Stimulated activated CD4-positive, alpha-beta T cell treated with anti-CD3 and anti-CD28 coated beads, Interleukin-4, amount 100 ng/mL, for 48 hours (primary cell): ENCODE measurements at places on chromosomes 16 and 17.

DNA sequence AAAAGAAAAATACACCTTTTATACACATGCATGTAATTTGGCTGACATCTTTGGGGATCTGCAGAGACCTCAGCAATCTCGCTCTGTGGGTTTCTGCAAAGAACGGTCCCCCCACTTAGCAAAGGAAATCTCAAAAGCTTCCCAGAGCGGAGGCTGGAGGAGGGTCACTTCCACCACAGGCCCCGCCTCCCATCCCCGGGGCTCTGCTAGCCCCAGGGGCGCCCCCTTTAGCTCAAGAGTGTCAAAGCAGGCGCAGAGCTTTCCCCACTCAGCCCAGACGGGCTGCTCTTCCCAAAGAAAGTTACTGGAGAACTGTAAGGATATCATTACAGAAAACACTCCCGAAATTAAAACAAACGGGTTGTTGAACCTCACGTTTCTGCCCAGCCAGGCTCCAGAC, 11.4 kb downstream of the SLC13A5 start:
- peak; percentile 38 for DNase-seq

GRCh38 chr17:65468321-65468720, 93.1 kb downstream of the AXIN2 start:
- DNase-seq: no peak

DNA sequence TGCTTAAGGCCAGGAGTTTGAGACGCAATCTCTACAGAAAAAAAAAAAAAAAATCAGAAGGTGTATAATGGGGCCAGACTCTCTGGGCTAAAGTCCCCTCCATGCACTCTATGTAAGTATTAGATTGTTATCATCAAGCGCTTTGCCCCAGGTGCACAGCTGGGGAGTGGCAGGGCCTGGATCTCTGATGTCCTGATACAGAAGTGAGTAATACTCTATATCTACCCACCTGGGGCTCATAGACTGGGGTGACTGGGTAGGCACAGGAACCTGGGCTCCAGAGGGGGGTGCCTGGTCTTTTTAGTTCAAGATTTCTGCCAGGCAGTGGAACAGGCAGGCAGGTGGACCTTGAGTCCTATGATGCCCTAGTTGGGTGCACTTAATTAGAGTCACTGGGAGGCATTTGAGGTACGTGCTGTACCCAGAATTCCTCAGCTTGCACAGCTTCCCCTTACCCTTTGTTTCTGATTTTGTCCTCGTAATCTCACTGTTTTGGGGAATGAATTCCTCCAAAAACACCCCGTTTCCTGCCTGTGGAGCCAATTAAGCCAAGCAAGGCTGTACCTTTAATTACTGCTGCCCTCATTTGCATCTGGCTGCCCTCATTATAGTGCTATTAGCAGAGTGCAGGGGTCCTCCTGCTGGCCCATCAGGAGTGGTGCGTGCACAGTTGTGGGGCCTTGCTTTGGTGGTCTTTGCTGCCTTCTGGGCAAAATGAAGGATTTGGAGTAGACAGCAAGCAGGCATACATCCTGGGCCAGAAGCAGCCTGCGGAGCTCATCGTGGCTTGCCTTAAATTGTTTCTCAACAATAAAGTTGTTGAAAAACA, 239.0 kb downstream of the SNX29 start:
- no peak for DNase-seq

GRCh38 chr16:74296104-74296431, 546 bp upstream of the PSMD7 start:
- no peak for DNase-seq

GRCh38 chr16:48194828-48195556, 39.2 kb upstream of the ABCC12 start:
- DNase-seq: no peak

- peak; percentile 43 for DNase-seq
Observed at GRCh38 chr17:48543854-48544348, 1.0 kb downstream of the HOXB2 start.

GRCh38 chr16:27383556-27384243, 18.3 kb upstream of the IL21R start:
- no peak for DNase-seq

GRCh38 chr17:75346906-75347305, 57.7 kb upstream of the SLC25A19 start:
- DNase-seq: peak; percentile 31

- peak; percentile 8 for DNase-seq
Observed at GRCh38 chr17:78979780-78980623, at the start of gene LGALS3BP. LGALS3BP (minus strand) TSS chr17:78979923; CDS start chr17:78977191, 2,732 bp downstream.

DNA sequence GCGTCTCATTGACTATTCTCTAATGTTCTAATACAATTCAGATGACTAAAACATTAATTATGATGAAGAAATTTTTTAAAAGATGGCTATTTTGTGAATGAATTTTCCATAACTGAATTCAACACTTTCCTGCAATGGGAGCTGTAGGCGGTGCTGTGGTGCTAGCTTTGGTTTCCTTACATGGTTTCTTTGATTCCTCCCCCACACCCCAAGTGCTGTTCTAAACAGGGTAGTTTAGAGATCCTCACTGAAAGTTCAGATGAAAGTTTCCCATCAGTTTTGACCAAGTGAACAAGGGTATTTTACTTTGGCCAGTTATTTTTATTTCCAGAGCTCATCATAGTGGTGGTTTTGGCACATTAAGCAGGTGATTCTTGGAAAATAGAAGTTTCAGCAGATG, 26.0 kb upstream of the MRC2 start:
- no peak for DNase-seq

DNA sequence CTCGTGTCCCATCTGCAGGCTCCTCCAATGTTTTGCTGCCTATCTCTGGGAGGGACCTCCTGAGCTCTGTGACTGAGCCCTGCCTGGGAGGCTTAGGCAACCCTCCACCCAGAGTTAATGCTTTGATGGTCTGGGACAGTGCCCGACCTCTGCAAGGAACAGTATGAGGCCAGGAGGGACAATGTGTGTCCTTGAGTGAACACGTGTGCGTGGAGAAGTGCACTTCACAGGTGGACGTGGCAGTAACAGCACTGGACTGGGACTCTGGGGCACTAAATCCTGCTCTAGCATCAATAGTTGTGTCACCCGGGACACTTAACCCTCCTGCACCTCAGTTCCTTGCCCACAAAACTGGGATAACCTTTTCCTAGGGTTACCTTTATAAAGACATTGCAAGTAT, 4.6 kb downstream of the UBTF start:
- DNase-seq: no peak

DNA sequence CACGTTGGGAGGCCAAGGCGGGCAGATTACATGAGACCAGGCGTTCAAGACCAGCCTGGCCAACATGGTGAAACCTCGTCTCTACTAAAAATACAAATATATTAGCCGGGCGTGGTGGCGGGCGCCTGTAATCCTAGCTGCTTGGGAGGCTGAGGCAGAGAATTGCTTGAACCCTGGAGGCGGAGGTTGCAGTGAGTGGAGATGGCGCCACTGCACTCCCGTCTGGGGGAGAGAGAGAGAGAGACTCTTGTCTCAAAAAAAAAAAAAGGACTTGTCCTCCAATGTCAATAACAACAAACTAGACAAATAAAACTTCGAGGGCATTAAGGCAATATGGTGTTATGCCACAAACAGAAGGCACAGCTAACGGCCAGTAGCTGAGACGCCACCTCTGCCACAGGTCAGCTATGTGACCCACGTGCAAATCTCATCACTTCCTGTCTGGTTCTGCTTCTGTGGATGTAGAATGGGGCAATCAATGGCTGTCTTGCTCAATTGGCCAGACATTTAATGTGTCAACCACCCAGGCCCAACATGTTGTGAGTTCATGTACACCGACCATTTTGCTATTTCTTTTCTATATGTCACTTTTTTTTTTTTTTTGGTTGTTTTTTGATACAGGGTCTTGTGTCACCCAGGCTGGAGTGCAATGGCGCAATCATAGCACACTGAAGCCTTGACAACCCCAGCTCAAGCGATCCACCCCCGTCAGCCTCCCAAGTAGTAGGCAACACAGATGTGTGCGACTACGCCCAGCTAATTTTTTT, 834 bp upstream of the TXNDC11 start:
- DNase-seq: peak; percentile 7

DNA sequence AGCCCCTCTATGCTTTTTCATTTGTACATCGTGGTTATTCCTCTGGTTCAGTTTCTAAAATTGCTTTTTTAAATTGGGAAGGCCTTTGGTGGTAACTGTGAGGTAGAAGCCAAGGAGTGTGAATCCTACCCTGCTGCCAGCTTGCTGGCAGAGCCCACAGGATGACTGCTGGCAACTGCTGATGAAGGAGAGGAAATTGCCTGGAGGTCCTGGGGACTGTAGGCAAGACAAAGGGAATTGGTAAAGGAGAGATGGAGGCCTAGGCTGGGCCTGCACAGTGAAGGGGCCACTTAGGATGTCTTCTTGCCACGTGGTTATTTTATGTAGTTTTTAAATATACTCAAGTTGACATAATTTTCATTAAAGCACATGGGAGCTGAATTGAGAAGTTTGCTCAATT, 15.8 kb downstream of the C17orf58 start:
- DNase-seq: no peak

- DNase-seq: no peak
Observed at GRCh38 chr16:86337138-86337537, 173.2 kb upstream of the FOXF1 start.

- no peak for DNase-seq
Observed at GRCh38 chr16:76059186-76059585, 218.0 kb upstream of the CNTNAP4 start.

- no peak for DNase-seq
Observed at GRCh38 chr16:49275870-49276269, 5.8 kb downstream of the CBLN1 start.

- DNase-seq: no peak
Observed at GRCh38 chr16:2857451-2858244, at the start of gene PRSS22. PRSS22 (minus strand) TSS chr16:2858170; CDS start chr16:2858104, 66 bp downstream.

GRCh38 chr17:56908001-56908542, 5.8 kb downstream of the TRIM25 start:
- DNase-seq: no peak

- no peak for DNase-seq
Observed at GRCh38 chr16:68078701-68079375, 6.3 kb upstream of the NFATC3 start.

GRCh38 chr17:58504826-58505351, 9.5 kb downstream of the MTMR4 start:
- no peak for DNase-seq

DNA sequence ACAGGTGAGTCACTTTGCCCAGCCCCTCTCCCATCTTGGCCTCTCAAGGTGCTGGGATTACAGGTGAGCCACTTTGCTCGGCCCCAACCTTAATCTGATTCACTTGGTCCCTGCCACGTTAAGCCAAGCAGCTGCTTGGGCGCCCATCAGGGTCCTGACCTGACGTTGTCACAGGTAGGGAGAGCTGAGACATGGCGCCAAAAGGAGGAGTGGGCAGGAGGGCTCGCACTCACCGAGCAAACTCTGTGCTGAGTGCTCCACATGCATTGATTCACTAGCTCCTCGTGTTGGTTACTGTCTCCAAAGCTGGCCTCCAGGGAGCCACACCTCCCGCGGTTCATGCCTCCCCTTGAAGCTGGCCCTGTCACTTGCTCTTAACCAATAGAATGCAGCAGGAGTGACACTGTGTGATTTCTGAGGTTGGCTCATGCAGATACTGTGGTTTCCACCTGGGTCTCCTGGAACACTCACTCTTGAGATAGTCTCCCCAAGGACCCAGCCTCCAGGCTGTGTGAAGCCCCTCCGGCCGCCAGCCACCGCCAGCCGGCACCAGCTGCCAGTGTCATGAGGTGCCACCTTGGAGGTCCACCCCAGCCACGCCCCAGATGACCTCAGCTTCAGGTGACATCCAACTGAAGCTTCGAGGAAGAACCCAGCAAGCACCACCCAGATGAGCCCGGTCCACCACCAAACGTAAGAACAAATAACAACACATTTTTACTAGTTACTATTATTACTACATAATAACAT, 223.0 kb downstream of the GSG1L start:
- no peak for DNase-seq

DNA sequence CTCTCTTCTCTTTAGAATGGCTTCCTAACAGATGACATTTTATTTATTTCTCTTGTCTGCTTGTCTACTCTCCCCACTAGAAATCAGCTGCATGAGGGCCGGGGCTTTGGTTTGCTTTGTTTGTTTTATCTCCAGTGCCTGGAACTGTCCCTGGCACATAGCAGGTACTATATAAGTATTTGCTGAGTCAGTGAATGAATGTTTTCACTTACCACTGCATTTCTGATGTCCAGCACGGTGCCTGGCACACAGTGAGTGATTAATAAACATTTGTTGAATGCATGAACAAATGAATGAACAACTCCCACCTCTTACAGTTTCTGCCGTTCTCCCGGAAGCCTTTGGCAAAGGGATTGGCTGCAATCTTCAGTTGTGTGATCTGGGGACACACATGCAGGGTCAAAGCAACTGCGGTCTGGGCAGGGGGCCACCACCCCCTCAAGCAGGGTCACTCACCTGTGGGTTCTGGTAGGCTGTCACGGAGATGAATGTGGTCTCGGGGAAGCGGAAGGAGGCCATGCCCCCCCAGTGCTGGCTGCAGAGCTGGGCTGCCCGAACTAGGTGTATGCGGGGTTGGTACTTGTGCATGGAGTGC, 3.4 kb downstream of the TBX6 start:
- DNase-seq: no peak

- no peak for DNase-seq
Observed at GRCh38 chr16:68539711-68540239, 684 bp downstream of the ZFP90 start.

GRCh38 chr17:3738562-3739295, 15.0 kb downstream of the HASPIN start:
- peak; percentile 59 for DNase-seq

GRCh38 chr17:19440421-19440820, 29.4 kb downstream of the RNF112 start:
- no peak for DNase-seq

- no peak for DNase-seq
Observed at GRCh38 chr16:84732674-84733352, 33.0 kb downstream of the USP10 start.

DNA sequence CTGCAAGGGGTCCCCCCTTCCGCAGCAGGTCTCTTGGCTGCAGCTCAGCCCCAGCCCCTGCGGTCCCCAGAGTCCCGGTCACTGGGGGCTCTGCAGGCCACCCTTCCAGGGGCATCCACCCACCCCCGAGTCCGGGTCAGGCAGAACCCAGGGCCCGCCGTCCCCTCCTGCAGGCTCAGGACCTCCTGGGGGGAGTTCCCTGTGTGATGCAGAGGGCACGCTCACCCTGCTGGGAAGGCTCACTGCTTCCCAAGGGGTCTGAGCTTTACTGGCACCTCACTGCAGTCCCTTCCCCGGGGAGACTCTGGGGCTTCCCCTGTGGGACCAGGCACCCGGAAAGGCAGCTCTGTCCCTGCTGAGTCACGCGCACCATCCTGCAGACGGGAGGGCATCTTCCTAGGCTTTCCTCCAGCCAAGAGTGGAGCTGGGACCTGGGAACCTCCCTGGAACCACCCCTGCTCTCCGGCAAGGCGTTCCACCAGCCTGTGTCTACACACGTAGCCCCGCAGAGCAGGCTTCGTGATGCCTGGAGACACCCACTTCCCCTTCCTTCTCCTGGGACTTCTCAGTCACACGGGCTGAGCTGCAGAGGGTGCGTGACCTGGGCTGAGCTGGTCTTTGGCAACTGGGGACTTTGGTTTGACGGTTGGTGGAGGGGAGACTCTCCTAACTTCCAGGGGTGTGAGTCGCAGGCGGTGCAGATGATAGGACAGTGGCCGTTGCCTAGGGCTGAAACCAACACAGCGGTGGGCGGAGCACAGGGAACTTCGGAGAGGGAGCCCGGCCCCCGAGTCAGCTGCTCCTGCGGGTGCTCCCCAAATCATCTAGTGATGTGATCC, 23.4 kb downstream of the SLC25A10 start:
- DNase-seq: no peak
